ENCODE measurements at places on chromosomes 4 and X.

DNA sequence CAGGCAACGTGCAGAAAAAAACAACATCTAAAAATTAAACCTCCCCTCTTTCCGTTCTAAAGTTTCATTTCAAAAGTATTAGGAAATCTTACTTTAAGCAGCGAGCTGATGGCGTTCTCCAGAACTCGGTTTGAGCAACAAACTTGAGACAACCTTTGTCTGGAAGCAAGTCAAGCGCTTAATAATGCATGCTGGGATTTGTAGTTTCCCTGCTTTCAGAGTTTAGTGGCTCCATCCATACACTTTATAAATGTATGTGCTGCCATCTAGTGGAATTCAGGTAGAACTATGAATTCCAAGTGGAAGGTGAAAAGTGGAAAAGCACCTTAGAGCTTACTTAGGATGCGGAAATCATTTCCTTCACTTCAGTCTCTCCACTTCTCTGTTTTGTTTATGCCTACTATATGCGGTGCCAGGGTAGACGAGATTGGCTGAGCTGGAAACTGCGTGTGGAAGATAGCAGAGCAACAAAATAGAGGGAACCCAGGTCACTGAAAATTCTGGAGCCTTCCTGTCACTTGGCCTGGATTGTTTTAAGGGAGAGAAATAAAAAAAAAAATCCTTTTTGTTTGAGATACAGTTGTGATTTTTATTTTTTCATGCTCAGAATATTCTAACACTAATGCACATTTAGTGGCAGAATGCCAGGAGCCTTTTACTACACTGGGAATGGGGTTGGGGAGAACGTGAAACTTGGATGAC is at the start of gene BDH2:
Gene BDH2 (minus strand): TSS at position 144 of the 702 bp plus-strand sequence. CDS start 3,580 bp downstream, outside the sequence.
- no peak for DNase-seq

- no peak for DNase-seq
Observed at GRCh38 chrX:22033818-22034217, 1.7 kb downstream of the PHEX start.

GRCh38 chr4:121799208-121799823 is 1.8 kb upstream of the EXOSC9 start:
- DNase-seq: no peak

DNA sequence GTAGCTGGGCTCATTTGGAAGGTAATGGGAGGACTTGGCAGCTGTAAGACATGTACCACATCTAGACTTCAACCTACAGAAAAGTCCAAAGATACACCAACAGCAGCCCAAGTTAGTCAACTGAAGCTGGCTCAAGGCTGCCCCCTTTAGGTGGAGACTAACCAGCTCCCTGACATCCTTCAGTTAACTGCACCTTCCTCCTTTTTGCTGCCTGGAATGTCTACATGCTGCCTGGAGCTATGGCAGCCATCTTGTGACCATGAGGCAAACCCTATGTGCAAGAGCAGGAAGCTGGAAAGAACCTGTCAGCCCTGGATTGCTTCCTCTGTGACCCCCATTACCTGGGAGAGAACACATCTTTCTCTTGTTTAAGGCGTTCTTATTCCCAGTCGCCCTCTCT is 25.8 kb downstream of the ARSD start:
- DNase-seq: no peak

DNA sequence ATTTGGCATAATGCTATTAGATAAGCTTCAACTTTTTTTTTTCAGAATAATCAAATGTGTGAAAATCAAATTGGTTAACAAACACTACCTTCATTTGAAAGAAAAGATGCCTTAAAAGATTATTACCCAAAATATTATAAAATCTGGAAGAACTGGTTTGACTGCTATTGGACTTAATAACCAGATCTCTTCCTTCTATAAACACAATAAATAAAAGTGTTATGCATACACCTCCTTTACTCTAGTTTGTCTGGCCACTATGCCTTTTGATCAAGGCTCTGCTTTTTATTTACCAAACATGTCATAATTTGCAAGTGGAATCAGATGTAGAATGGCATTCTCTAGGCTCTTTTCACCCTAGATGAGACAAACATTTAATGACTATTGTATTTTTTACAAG is 897.3 kb upstream of the EPHA5 start:
- DNase-seq: no peak

DNA sequence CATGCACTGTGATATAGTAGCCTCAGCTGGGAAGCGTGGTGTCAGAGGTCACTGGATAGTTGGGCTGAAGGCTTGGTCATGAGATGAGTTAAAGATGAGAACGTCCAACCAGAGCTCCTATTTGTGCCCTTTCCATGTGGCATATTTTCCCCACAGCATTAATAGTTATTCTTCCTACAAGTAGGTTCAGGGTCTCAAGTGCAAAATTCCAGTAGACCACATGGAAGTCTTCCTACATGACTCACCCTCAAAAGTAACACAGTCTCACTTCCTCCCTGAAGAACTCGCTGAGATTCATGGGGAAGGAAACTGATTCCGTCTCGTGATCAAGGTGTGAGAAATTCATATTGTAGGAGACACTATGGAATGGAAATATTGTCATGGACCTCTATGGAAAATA is 1212.5 kb upstream of the PRKX start:
- DNase-seq: no peak

DNA sequence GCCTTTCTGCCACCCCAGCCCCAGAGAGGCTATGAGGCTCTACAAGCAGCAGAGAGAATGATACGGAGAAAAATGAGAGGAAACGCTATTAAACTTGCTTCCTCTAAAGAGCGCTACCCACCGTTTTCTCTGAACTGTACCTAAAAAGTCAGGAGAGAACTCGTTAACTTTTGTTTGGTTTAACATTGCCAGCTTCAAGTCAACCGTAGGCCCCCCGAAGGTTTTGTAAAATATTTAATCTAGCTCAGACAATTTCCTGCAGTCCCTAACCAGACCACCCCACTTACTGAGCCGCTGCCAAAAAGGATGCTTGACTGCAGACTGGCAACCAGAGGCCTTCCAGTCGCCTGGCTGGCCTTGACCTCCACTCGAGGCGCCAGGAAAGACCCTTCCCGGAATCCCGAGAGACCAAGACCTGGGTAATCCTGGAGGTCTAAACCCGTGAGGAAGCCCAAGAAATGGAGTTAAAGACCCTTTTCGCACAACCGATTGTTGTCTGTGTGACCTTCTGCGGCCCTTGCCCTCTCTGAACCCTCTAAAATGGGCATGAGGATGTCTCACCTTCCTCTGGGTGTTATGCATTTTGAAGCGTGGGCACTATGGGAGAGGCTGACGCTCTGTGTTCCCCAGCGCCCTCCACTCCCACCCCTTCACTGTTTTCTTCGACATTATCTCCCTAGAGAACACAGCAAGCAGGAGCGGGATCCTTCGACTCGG is 86.3 kb downstream of the BCOR start:
- DNase-seq: no peak

GRCh38 chrX:107716118-107716684 is 59.4 kb downstream of the TSC22D3 start:
- no peak for DNase-seq

DNA sequence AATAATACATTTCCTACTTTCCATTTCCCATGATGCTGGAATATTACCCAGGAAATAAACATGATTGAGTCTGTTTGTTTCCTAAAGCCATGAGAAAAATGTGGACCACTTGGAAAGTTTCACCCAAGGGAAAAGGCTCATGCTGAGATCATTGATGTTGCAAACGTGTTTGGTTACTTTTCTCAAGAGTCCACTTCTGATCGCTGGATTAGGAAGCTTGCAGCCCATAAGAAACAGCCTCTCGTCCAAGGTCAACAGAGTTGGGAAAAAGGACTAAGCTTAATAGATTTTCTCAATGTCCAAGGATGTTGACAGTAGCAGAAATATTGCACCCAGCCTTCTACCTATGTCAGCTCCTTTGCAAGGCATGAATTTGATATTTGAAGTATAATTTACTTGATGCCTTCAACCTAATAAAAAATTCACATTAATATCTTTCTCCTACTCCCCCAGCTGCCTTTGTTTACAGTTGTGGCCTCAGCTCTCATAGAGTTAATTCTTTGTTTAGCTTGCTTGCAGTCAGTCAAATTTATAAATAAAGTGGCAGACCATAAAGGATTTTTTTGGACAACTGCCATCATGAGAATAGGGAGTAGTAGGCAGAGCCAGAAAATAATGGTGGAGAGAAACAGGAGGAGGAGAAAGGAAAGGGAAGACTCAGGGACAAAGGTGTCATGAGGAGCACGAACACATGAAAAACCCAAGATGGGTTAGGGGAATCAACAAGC is 65.6 kb upstream of the BLTP1 start:
- no peak for DNase-seq

- DNase-seq: no peak
Observed at GRCh38 chr4:153788413-153789276, at the start of gene SFRP2. Gene SFRP2, minus strand, starts transcription at chr4:153789083. Its CDS starts 248 bp downstream, at chr4:153788835.

GRCh38 chr4:169115144-169115896 is 105.3 kb upstream of the CBR4 start:
- no peak for DNase-seq

- DNase-seq: no peak
Observed at GRCh38 chr4:170214101-170214500, 124.3 kb upstream of the AADAT start.

- DNase-seq: no peak
Observed at GRCh38 chrX:153351981-153352380, 18.0 kb downstream of the ZNF275 start.

DNA sequence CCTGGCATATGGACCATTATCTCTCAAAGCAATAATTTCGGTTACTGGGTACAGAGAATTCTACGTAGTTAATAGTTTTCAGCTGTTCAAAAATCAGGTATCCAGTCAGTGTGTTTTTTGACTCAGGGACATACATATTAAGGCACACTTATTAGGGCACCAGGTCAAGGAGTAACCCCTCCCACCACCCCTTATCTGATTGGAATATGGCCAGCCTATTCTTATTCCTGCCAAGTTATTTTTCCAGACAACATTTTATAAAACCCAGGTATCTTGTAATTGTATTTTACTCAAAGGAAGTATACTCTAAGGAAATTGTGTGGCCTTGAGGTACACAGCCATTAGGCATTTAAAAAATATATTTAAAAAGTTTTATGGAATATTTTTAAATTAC is 4.3 kb downstream of the ZFX start:
- no peak for DNase-seq

DNA sequence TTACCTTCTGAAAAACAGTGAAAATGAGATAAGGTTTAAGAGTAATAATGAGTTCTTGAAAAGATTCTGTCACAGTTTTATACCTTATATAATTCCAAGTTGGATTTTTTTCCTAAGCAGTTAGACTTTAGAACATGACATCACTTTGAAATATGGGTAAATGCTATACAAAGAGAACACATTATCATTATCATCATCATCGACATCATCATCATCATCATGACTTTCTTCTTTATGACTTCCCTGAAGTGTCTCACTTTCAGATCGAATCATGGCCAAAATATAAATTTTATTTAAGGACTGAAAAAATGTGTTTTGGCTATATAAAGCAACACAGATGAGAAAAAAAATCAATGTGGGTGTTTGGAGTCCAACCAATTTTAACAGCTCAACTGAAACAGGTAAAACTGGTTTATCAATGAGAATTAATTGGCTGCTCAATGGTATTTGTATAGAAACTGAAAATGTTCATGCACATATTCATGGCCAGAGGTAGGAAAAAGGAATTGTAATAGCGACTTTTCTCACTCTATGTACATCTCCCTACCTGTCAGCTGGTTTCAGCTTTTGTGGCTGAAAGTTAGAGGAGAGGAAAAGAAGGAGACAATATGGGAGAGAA is 243.1 kb upstream of the GPC4 start:
- no peak for DNase-seq

- no peak for DNase-seq
Observed at GRCh38 chrX:21911481-21911880, 29.0 kb upstream of the SMS start.

DNA sequence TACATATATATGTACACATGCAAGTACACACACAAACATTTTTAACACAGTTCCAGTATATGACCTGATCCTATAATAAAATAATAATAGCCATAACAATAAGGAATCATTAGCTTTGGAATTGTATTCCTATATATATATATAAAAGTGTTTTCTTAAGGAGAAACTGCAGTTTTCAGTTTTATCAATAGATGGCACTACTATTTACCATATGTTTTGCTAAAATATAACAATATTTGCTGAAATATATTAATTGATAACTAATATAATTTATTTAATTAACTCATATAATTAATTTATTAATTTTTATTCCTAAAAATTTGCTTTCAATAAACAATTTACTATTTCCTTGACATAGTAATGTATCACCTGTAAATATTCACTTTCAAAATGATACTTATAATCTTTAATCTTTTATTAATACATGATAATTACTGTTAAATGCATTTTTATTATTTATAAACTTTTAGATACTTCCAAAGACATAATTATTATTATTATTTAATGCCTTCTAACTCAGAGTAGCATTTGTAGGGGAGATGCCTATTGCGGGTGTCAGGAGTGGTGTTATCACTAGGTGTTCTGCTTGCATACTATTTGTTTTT is 599.5 kb downstream of the FSTL5 start:
- no peak for DNase-seq

- DNase-seq: no peak
Observed at GRCh38 chr4:8516996-8517550, 63.1 kb upstream of the GPR78 start.

- no peak for DNase-seq
Observed at GRCh38 chrX:34813618-34814017, 129.0 kb upstream of the FAM47B start.

GRCh38 chr4:101439926-101440325 is 92.6 kb upstream of the PPP3CA start:
- no peak for DNase-seq

GRCh38 chrX:46796574-46797191 is 37.8 kb upstream of the SLC9A7 start:
- peak; percentile 29 for DNase-seq

Measured in stimulated activated CD8-positive, alpha-beta memory T cell treated with anti-CD3 and anti-CD28 coated beads, Interleukin-4, amount 100 ng/mL, for 4 hours (primary cell).